ENCODE measurements at places on chromosomes 6 and 20.

DNA sequence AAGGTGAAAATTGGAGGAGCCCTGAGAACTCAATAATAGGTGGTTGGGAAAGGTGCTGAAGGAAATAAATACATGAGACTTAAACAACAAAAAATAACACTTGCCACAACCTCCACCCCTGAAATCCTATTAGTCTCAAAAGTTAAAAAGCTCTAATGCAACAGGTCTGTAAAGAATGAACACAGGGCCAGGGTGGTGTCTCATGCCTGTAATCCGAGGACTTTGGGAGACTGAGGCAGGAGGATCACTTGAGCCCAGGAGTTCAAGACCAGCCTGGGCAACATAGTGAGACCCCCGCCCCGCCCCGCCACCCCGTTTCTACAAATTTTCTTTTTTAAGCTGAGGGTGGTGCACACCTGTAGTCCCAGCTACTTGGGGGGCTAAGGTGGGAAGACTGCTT is 1.1 kb upstream of the ZKSCAN8 start:
- no peak for DNase-seq

DNA sequence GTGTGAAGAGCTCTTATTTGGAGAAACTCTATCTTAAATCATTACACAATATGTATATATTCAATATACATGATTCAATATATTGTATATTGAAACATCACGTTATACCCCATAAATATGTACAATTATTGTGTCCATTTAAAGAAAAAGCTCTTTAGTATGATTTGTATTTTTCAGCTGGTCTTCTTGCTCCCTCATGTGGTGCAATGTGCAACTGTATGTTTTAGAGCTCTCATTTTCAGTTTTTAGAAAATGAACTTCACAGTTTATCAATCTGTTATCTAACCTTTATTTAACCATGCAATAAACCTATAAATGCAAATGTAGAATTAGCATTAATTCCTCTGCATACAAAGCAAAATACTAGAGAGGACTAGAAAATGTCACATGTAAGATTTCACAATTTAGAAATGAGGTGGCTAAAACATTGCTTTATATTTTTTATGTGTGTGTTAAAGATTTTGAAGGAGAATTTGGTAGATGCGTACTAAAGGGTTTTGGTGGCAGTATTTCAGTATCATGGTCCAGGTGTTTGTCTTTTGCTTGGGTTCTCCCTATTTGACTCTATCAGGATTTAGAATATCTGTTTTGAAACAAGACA is 167.1 kb downstream of the PHF3 start:
- no peak for DNase-seq

- DNase-seq = no peak
These were observed 131.4 kb downstream of the EDN1 start for GRCh38 chr6:12421596-12421995.

- DNase-seq = no peak
These were observed 31.9 kb upstream of the FAM83D start for GRCh38 chr20:38894091-38894847.

DNA sequence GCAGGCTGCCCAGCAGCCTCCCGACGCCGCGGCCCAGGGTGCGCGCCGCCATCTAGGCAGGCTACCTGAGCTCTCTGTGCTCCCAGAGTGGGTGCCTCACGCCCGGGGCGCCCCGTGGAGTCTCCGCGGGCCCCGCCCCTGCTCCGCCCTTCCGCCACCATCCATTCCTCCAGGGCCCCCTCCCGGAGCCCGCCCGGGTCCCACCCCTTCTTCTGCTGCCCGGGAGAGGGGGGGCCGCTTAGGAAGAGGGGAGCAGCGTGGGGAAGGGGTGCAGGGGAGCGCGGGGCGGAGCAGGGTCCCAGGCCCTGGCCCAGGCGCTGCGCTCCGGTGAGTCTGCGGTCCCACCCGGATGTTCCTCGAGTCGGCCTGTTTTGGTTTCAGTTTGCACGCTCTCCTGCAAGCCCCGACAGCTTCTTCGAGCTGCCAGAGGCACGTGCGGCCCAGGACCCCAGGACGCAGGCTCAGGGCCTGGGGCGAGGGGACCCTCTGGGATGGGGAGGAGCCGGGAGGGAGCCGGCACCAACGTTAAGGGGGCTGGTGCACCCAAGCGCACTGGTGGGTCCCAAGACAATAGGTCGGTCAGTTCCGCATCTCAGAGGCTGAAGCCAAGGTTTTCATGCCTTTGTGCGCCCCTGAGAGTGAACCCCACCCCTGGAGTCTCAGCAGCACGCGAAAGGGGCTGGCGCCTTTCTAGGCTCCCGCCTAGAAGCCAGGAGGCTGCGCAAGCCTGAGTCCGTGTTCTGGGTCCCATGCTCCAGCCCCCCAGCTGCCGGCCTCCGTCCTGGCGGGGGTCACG is at the start of gene ACSS1:
Gene ACSS1, minus strand, starts transcription at position 89 of the 796 bp plus-strand sequence. Its CDS starts 37 bp downstream, at position 52.
- DNase-seq = peak; percentile 55

- no peak for DNase-seq
These were observed 57.7 kb upstream of the VSTM2L start for GRCh38 chr20:37845241-37845681.

GRCh38 chr6:76701610-76702009 is 629.1 kb upstream of the IMPG1 start:
- no peak for DNase-seq

- DNase-seq = no peak
These were observed 9.3 kb upstream of the BAK1 start for GRCh38 chr6:33589392-33589730.

DNA sequence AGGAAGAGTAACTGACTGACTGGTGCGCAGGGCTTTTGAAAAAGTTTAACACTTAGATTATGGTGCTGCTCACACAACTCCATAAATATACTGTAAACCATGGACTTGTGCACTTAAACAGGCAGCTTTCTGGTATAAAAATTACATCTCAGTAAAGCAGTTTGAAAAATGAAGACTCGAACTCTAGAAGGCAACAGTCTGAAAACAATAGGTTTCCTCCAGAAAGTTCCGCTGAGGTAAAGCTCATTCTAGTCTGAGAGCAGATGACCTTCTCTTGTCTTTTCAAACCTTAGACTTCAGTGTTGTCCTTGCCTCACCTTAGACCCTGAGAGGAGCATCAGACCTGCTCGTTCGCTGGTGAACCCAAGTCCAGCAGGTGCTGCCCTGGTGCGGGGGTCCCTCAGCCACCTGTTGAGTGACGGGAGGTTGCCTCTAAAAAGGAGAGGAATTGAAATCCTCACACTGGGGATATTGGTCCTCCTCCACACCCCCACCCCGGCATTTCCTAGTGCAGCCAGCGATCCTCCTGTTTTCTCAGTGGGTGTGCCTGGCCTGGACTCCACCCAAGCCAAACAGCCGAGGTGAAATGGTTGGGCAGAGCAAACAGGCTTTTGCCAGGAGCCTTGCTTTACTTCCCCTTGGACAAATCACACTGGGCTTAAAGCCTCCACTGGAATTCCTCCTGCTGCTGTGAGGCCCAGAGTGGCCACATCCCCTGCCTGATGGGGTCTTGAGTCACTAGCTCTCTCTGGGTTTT is 14.7 kb upstream of the PYGB start:
- no peak for DNase-seq

GRCh38 chr6:107243471-107243870 is 128.2 kb upstream of the BEND3 start:
- DNase-seq = no peak

DNA sequence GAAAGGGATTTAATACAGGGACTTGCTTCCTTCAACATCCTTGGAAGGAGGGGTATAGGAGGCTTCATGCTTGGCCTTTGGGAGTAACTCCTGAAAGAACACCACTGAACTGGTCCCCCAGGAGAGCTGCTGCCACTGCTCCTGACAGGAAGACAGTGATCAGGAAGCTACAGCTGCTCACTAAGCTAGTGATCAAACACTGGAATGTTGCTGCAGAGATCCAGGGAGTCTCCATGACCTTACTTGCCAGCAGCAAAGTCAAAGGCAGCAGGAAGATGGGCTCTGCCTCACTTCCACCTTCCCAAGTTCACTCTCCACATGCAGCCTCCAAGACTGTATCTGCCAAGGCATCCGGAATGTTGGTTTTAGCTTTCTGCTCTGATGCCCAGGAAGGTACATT is 31.8 kb downstream of the PIM1 start:
- no peak for DNase-seq

- DNase-seq = peak; percentile 7
These were observed 69.1 kb upstream of the PBOV1 start for GRCh38 chr6:138287144-138287955.

GRCh38 chr20:62711703-62712101 is 3.1 kb downstream of the NTSR1 start:
- DNase-seq = no peak

GRCh38 chr6:42688281-42688680 is 34.1 kb downstream of the PRPH2 start:
- DNase-seq = no peak

DNA sequence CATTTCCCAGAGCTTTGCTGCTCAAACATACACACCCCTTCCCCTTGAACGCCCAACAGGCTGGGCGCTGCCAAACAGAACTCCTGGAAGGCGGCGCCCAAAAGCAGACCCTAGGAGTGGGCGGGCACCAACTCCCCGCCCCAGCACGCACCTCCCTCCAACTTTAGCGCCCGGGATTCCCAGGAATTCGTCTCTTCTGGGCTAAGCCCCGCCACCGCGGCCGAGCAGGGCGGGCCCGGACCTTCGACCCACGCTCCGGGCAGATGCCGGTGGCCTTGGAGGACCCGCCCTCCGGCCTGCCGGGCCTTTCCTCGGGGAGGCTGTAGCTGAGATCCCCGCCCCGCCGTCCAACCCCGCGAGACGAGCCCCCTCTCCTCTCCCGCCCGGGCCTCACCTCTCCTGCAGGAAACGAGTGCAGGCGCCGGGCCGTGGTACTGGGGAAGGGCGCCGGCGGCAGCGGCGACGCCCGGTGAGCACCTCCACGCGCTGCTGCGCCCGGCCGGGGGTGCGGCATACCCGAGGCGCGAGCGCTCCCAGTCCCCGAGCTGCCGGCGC is 659 bp downstream of the MCUR1 start:
- no peak for DNase-seq

DNA sequence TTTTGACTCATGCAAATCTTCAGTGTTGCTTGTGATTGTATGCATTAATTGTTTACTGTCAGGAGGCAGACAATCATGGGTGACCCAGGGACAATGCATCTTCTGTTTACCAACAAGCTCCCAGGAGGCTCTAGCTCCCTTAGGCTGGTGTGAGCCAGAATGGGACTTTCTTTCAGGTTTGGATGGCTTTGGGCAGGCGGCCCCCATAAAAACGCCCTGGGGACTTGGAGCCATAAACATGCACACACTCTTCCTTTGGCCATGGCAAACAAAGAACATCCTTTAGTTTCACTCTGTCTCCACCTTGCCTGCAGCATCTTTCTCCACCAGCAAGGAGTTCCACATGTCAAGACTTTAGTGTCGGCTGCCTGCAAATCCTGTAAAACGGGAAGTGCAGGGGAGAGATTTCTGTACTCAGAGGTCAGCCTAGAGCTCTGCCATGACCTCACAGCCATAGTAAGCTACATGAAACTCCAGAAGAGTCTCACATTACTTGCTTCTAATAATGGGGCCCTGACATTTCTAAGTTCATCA is 127.6 kb downstream of the MAP3K7 start:
- DNase-seq = no peak

DNA sequence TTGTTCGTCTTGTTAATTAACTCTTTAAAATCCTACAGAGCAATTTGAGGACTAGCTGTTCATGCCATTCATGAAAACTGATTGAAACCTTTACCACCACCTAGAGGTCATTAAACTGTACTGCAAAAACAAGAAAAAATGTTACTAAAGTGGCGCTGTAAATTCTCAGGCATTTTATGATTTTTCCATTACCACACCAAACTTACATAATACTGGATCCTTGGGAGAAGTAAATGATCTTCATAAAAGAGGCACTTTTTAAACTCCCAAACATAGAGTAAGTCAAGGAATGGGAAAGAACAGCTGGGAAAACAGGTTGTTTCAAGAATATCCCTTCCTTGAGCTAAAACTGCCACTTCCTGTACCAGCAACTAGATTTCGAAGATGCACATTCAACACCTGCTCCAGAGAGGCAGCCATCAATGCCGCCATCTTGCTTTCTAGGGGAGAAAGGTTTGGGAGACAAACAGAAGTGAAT is 54.3 kb downstream of the MYLIP start:
- DNase-seq = no peak

DNA sequence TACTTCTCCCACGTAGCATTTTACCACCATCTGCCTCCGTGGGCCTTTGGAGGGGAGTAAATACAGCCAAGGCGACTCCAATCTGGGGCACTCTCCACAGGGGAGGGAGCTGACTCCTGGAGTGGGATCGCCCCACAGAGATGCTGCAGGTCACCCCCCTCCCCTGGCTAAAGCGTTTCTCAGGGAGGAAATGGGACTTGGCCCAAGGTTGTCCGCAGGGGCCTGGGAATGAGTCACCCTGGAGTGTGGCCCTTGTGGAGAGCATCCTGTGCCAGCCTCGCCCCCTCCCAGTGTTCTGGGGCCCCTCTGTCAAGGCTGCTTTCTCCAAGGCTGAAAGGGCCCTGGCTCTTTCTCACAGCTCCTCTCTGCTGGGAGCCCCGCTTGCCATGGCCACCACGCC is 84.5 kb upstream of the QKI start:
- DNase-seq = no peak

GRCh38 chr20:53304146-53304545 is 289.5 kb downstream of the ZNF217 start:
- no peak for DNase-seq

DNA sequence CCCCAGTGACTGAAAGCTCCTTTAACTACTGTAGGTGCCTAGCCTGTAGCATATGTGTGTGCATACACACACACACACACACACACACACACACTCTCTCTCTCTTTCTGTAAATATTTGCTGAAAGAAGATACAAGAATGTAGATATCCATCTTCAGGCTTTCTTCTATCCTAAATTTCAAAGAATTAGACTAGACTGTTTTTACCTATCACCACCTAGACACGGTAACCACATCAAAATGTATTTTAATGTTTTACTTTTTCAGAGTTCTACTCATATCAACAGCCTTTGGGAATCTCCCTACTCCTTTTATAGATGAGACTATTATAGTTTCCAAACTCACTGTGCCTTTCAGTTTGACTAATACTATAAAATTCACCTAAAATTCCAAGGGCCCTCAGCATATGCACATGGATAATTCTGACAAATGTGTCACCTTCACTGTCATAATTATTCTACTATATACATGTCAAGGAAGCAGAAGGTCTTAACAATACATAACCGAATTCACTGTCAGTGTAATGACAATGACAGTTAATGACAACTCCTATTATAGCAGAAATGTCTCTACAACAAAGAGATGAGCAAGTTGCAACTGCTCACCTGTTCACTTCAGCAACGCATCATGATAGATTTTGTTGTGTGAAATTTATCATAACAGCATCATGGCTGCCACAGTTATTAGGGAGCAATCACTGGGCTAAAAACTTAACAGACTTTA is 236.5 kb downstream of the GMPR start:
- DNase-seq = no peak

GRCh38 chr20:5885866-5886265 is 64.5 kb downstream of the TRMT6 start:
- DNase-seq = no peak

Data from stimulated activated CD4-positive, alpha-beta T cell treated with anti-CD3 and anti-CD28 coated beads, Interleukin-15, amount 100 ng/mL, for 48 hours (primary cell).